Astrocyte of the spinal cord (primary cell): ENCODE measurements at places on chromosomes 3 and 15.

DNA sequence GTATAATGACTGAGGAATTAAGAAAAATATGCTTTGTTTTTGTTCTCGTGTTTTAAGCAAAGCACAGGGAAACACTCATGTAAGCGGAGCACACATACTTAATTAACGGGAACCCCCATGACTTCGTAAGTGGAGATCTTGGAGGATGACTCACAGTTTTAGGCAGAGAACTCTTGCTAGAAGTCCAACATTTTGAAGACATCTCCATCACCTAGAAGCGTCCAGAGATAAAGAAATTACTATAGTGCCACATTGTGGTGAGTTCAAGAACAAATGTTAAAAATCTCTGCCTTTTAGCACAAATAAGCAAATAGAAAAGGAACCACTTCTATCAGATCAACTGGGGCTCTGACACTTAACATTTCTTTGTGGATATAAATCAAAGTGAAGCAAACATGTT lies 194.1 kb upstream of the ARHGEF26 start:
- DNase-seq, result peak; percentile 56

DNA sequence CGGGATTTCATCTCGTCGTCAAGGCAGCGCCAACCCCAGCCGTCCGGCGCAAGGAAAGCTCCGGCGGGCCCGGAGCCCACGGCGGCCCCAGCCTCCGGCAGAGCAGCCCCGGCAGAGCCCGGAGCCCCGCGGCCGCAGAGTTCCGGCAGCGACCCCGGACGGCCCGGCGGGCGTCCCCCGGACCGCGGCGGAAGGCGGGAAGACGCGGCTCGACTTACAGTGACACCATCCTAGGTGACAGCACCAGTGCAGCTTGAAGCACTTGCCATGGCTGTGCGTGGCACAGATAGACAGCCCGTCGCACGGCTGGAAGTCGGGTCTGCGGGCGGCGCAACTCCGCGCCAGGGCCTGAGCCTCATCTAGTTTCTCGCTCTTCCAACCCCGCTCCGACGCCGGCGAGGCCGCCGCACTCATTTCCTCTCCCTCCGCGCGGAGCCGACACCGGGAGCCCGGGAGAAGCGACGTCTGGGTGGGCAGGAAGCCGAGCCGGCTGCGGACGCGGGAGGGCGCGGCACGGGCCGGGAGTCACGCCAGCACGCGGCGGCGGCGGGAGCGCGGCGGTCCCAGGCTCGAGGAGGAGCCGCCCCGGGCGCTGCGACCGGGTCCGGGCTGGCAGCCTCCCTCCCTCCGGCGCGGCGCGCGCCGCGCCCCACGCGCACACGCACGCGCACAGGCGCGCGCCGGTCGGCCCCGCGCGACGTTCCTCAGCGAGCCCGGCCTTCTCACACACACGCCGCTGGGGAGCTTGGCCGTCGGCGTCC lies at the start of gene C3orf70:
C3orf70 (minus strand) TSS at position 651 of the 761 bp plus-strand sequence; CDS start at position 414, 237 bp downstream.
- peak; percentile 54 for DNase-seq

DNA sequence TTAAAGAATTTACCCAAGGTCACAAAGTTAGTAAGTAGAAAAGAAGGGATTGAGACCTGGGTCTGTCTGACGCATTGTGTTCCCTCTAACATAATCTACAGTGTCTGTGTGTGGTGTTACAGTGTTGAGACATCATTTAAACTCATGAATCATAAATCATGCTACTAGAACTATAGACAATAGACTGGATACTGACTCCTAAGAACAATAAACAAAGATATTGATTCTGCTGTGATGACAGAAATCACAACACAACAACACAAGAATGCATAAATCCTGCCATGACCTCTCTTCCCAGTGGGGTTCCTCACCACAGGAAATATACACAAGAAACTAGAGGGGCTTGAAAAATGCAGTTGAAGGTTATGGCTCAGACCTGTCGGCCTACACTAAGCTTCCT lies 44.3 kb downstream of the TRIM69 start:
- DNase-seq, result peak; percentile 25

DNA sequence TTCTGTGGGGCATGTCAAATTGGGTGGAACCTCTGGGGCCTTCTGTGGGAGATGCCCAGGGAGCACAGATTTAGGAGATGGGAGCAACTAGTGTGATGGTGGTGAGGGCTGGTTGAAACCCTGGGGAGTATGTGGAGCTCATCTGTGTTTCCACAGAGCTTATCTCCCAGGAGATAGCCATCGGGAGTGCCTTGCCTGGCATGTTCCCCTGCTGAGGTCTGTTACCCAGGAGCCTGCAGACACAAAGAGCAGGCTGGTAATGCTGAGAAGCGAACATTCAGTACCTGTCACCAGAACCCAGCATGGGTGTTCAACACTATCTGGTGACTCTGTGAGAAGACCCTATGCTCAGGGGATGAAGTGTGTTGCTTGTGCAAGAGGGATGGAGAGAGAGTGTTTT lies 85.0 kb downstream of the CLSTN2 start:
- DNase-seq, result no peak

GRCh38 chr15:101420232-101420631 lies 69.3 kb downstream of the PCSK6 start:
- DNase-seq, result no peak

DNA sequence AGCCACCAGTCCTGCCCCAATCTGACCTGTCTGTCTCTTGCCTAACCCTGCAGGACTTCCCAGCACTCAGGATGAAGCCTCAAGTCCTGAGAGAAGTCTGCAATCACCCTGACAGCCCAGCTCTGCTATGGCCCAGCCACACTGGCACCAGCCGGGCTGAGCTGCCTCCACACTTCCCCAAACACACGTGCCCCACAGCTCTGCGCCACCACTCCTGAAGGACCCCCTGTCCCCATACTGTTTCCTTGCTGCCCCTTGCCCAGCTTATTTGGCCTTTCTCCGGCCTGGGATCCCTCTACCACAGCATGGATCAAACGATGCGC lies 76.6 kb downstream of the TBC1D2B start:
- no peak for DNase-seq

DNA sequence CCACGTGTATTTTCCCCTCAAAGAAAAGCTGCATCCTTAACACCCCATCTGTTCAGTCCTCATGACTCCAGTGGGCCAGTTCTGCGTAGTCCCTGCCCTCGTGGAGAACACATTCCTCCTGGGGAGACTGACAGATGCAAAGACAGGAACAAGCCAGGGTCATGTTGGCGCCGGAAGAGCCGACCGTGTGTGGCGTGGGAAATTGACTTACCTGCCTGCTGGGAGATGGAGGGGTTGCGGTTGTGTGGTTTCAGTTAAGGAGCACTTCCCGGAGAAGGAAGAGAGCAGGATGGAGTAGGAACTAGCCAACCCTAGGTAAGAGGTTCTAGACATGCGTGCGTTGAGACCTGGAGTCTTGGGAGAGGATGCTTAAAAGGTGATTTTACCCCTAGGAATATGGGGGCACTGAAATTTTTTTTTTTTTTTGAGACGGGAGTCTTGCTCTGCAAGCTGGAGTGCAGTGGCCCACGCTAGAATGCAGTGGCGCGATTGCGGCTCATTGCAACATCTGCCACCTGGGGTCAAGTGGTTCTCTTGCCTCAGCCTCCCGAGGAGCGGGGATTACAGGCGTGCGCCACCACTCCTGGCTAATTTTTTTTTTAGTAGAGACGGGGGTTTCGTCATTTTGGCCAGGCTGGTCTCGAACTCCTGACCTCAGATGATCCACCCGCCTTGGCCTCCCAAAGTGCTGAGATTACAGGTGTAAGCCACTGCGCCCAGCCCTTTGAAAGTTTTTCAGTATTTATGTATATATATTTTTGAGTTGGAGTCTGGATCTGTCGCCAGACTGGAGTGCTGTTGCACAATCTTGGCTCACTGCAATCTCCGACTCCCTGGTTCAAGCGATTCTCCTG lies 1.4 kb downstream of the VHL start:
- DNase-seq, result no peak

DNA sequence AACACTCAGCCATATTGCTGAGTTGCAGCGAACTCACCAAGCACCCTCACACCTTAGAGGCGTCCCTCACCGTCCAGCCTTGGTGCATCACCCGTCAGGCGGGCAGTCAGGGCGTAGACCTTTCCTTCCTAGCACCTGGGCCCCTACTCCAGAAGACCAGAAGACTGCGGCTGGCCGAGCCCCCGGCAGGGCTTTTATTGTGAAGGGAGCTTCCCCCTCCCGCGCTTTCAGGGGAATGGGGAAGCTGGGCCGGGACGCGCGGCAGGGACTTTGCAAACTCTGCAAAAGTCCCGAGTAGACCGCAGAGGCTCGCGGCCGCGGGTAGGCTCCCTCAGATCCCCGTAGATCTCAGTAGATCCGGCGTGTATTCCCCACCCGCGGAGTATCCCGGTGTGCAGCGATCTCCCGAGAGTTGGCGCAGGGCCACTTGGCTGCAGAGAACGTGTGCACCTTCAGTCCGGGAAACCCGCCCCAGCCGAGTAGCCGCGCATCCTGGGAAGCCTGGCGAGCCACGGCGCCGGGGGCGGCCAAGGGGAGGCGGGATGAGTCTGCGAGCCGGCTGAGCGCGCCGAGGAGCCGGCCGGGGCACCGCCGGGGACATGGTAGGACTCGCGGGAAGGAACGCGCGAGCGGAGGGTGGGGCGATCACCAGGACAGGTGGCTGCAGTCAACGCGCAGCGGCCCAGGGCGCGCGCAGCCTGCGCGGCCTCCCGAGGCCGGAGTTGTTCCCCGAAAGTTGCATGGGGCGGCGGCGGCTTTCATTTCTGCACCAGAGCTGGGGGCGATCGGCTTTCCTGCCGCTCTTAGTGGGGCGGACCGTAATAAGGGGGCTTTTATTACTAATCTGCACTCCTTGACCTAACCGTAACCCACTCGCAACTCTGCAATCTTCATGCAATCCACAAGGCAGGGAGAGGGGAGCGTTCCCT lies at the start of gene GASK1A:
GASK1A (plus strand) TSS at position 268 of the 929 bp plus-strand sequence; CDS start at position 600, 332 bp downstream.
- DNase-seq, result peak; percentile 3

GRCh38 chr3:44554626-44555592 lies at the start of gene ZKSCAN7:
TSS of gene ZKSCAN7 (plus strand) at chr3:44555193. CDS start at chr3:44557048, 1,855 bp downstream.
- peak; percentile 55 for DNase-seq

DNA sequence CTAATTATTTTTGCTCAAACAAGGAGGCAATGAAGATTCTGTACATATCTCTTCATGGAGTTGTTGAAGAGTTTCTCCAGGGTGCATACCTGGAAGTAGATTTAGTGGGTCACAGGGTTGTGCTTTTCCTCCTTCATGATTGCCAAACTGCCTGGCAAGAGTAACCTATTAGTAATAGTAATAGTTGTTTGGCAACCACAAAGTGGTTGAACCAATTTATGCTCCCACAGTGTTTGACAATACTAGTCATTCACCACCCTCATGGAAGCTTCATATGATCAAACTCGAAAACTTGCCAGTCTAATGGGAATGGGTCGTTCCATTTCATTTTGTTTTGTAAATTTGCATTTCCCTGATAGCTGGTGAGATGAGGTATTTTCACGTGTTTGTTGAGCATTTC lies 57.8 kb downstream of the TLE3 start:
- no peak for DNase-seq

DNA sequence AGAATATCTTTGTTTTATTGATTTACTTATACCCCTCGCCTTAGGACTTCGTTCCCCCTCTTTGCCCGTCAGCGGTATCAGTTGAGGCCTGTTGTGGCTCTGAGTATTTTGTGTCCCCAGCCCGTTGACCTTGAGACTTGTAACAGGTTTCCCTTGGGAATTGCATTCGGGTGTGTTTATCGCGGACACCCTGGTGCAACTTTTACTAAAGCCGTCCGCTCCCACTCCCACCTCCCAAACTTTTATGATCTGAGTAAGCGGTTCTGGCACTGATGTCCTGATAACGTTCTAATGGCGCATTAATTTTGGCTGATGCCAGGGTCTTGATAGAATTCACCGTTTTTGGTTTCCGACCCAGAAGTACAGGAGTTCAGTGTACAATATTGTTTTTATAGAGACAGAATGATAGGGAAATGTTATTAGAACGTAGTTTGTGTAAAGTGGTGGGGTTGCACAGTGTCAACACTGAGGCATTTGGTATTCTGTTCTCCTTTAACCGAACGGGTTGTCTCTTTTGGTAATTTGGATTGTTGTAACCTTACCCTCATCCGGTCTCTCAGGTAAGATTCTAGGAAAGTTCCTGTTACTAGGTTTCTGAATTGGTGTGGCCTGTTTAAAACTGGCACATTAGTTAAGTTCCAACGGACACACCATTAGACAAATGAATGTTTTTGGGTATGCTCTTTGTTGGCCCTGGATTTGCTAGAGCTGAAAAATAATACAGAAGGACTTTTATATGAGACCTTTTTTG lies 47.8 kb downstream of the OIP5 start:
- no peak for DNase-seq

GRCh38 chr3:196620161-196620604 lies 19.3 kb upstream of the NRROS start:
- DNase-seq, result no peak

DNA sequence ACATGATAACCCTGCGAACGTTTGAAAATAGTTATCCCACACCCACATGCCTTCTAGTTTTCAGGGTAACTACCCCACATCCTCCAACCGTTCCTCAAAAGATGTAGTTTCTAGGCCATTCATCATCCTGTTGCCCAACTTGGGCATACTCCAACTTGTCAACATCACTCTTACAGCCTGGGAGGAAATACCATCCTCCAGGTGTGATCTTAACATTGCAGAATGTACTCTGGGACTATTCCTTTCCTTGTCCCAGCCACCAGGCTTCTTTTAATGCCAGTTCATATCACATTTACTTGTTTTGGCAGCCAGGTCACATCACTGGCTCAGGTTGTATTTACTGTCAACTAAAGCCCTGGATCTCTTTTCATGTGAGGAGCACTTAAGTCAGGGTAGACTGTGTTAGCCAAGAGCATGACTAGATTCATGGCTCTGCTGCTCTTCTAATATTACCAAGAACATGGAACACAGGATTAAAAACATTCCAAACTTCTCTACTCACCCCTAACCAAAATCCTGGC lies 4.0 kb upstream of the DENND6A start:
- DNase-seq, result no peak

GRCh38 chr3:177777699-177778098 lies 580.4 kb upstream of the TBL1XR1 start:
- peak; percentile 52 for DNase-seq

DNA sequence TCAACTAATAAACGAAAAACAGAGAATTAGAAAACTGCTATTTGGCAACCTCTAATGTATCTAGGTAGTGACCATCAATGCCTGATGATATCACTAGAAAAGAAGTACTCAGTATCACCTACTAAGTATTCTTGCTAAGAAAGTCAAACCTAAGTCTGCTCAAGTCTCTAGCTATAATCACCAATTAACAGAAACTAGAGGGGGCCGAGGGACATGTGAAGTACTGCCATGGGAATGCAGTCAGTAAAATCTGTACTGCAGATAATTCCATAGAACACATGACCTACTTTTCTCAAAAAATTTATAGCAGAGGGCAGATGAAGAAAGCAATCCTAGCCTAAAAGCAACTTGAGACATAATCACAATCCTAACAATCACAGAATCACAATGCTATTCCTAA lies 51.4 kb downstream of the CPEB1 start:
- no peak for DNase-seq

DNA sequence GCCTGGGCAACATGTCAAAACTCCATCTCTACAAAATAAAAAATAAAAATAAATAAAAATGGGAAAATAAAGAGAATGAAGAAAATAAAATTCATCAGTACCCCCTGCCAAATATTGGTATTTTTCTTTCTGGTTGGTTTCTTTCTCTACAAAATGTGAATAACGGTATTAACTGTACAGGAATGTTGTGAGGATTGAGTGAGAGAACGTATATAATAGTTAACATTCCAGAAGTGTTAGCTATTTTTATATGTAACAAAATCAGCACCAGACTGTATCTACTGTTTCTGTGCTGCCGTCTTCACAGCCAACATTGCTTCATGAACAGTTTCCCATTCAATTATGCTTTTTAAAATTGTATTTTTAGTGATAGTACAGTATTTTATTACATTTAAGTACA lies 25.5 kb upstream of the RNU6-1 start:
- peak; percentile 18 for DNase-seq

GRCh38 chr15:75727851-75728715 lies 15.4 kb upstream of the CSPG4 start:
- peak; percentile 28 for DNase-seq

- DNase-seq, result peak; percentile 10
Measured at GRCh38 chr3:46646700-46647099, 34.4 kb downstream of the FAM240A start.
